ENCODE measurements at places on chromosomes 5 and 9.

- DNase-seq: peak; percentile 28
These were observed 39.0 kb downstream of the SMARCA2 start for GRCh38 chr9:2053883-2054845.

GRCh38 chr5:83015676-83016075 is 61.5 kb downstream of the TMEM167A start:
- no peak for DNase-seq

- no peak for DNase-seq
These were observed 131.8 kb upstream of the RGMB start for GRCh38 chr5:98641671-98642070.

GRCh38 chr9:35538361-35539234 is 48.7 kb downstream of the RUSC2 start:
- DNase-seq: no peak

DNA sequence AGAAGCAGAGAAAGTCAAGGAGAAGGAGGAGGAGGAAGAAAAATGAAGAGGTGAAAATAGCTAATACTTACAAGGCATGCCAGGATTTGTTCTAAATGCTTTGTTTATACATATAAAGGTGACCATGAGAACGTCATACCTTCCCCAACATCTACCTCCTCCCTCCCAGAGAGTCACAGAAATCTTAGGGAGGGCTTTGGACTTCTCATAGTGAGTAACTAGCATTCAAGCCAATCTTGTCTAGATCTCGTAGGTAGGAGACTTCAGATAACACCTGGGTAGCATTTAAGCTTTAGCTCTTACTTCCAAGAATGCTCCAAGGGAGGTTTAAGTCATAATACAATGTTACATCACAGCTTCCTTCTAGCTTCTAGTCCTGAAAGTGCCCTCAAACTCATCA is 36.5 kb upstream of the GPBP1 start:
- no peak for DNase-seq

GRCh38 chr5:114358329-114358728 is 3.5 kb upstream of the KCNN2 start:
- DNase-seq: no peak

GRCh38 chr9:115073456-115073855 is 44.5 kb downstream of the TNC start:
- no peak for DNase-seq

DNA sequence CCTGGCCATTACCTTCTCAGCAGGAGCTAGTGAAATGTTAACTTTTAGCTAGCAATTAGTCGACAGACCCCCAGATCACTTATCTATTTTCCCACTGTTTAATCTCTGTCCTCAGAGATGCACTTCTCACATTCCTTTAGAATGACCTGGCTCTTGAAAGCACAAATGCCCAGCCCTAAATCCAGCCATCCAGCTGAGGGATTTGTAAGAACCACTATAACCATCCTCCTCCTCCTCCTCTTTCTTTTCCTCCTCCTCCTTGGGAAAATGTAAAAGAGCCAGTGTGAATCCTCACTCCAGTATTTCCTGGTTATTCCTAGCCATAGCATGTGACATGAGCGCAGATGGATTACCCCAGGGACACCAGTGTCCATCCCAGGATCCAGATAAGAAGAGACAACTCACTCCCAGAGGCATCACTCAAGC is 124.3 kb downstream of the ENC1 start:
- no peak for DNase-seq

DNA sequence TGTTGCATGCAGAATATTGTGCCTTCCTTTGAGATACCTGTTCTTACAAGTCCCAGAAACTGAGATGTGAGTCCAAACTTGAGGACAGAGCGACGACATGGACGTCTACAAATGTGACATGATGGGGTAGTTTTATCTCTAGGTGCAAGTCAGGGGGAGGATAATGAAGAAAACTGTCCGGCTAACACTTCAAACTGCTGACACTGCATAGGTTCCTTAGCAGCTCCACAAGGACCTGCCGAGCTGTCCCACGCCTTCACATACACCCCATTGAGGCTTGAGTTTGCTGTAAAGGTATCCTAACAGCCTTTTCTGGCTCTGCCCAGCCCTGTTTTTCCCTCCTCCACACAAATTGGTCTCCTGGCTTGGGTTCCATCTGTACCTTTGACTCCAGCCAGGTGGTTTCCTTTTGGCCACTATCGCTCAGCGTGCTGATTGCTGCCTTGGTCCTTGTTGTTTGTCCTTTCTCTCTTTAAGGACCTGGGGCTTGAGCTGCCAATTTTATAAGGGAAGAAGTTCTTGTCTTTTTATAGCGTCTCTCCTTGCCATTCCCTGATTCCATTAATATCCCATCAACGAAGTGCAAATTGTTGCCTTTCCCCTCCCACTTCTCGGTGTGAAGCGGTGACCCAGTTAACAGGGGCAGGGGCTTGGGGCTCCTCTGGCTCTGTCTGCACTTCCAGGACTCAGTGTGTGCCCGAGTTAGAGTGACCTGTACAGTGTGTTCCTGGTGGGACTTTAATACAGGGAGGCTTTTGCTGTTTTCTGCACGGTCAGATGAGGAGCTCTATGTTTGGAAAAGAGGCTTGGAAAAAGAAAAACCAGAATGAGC is 100.3 kb downstream of the PCSK1 start:
- DNase-seq: no peak

- DNase-seq: no peak
These were observed 69.3 kb downstream of the PAX5 start for GRCh38 chr9:36964791-36965190.

DNA sequence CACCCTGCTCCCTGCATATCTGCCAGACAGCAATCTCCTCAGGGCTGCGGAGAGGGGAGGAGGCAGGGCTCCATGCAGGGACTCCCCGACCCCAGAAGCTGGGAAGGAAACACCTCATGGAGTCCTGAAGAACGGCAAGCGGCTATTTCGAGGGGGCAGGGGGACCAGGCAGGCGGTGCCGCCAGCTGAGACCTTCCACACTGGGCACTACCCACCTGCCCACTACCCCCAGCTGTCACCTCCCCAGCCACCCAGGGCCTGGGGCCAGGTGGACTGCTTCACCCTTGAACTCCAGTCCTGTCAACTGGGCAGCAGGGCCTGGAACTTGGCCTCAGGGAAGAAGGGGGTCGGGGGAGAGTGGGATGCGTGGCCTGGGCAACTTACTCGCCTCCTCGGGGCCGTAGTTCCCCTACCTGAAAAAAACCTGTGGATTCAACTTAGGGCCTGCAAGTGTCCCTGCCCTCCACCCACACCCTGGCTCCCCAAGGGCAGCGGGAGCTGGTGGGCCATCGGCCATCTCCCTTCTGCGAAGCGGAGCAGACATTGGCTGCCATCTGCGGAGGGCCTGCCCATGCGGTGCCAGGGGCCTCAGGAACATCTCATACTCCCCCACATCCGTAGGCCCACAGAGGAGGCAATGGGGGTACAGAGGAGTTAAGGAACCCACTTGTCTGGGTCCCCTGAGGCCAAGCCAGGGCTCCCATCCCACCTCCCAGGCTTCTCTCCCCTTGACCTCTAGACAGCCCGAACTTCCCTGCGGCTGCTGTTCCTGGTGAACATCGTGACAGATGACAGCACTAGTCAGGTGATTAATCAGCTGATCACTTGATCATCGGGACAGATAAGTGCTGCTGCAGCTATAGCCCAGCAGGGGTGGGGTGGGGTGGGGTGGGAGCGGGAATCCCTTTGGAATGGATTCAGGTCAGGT is 18.5 kb upstream of the RALGDS start:
- DNase-seq: no peak

DNA sequence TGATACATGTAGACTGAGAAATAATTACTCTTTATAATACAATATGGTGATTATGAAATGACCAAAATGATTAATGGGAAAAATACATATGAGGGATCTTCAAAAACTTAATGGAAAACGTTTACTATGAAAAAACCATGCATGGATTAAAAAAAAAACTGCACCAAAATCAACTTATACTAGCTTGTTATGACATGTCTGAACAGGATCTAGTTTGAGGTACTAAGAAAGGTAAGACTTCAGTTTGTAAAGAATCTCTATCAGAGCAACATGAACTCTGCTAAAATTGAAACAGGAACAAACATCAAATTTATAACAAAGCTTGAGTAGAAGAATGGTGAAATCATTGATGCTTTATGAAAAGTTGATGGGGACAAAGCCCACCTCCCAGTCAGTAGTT is 178.0 kb downstream of the SLIT3 start:
- no peak for DNase-seq

DNA sequence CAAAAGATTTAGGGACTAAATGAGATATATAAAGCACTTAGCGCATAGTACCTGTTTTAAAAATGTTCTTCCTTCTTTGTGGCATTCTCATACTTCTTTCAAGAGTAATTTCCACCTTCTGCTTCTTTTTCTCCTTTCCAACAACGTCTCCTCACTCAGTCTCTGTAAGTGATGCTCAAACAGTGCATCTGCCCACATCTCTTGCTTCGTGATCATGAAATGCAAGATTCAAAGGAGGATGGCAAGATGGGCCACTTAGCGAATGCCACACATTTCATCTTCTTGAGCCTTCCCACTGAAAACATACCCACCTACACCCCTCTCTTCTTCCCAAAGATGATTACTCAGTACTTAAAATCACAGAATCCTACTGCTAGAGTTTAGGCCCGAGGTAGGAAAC is 36.9 kb downstream of the MACIR start:
- DNase-seq: no peak

- no peak for DNase-seq
These were observed 123.8 kb upstream of the PTGER4 start for GRCh38 chr5:40555886-40556285.

GRCh38 chr5:11234501-11234911 is 473.5 kb upstream of the DAP start:
- DNase-seq: no peak

- DNase-seq: no peak
These were observed 207.2 kb downstream of the NFIB start for GRCh38 chr9:14106699-14107098.

- no peak for DNase-seq
These were observed 18.0 kb downstream of the MTRR start for GRCh38 chr5:7886849-7887475.

GRCh38 chr9:78215706-78216105 is 20.2 kb upstream of the CEP78 start:
- DNase-seq: no peak

DNA sequence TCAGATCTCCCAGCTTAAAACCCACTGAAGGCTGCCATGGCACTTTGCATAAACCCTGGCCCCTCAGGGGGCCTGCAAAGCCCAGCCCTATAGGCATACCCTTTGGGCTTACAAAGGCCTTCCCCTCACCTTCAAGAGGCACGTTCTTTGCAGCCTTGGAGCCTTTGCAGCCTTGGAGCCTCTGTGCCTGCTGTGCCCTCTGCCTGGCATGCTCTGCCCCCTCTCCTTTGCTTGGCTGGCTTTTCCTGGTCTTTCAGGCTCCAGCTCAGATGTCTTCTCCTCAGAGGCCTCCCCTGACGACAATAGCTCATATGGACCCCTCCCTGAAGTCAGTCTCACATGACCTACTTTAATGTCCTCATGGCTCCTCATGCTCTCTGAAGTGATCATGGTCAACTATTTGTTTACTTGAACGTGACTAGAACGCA is 60.3 kb downstream of the CXXC5 start:
- no peak for DNase-seq

DNA sequence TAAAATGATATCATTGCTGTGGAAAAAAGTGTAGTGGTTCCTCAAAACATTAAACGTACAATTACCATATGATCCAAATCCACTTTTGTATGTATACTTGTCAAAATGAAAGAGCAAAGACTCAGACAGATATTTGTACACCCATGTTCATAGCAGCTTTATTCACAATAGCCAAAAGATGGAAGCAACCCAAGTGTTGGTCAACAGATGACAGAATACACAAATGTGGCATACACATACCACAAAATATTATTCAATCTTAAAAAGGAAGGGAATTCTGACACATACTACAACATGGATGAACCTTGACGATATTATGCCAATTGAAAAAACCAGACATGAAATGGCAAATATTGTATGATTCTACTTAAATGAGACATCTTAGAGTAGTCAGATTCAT is 524.5 kb upstream of the WWC1 start:
- no peak for DNase-seq

GRCh38 chr5:124193371-124193789 is 553.1 kb downstream of the ZNF608 start:
- no peak for DNase-seq

- DNase-seq: no peak
These were observed 349.9 kb downstream of the EFNA5 start for GRCh38 chr5:107320846-107321245.

DNA sequence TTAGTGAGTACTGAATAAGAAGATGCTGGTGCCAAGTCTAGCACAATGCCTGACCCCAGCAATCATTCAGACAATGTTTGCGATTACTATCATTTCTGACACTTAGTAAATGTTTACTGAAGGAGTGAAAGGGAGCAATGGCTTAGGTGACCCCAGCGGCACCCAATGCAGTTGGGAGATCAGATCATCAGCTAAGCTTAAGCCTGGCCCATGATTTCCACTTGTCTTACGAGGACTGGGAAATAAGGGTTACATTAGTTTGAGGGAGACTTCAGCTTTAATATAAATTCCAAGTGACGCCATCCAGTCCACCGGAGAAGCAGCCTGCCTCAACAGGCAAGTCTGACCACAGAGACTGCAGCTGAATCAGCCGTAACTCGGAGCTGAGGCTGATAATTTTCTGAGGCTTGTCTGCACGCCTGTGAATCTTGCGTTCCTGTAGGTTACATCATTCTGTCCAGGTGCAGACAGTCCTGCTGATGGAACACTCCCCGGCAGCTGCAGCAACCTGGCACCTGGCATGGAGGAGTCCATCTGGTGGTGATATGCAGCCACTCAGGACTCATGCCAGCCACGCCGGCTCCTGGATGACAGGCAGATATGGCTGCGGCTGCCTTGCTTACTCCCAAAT is 34.9 kb upstream of the FGF1 start:
- no peak for DNase-seq

DNA sequence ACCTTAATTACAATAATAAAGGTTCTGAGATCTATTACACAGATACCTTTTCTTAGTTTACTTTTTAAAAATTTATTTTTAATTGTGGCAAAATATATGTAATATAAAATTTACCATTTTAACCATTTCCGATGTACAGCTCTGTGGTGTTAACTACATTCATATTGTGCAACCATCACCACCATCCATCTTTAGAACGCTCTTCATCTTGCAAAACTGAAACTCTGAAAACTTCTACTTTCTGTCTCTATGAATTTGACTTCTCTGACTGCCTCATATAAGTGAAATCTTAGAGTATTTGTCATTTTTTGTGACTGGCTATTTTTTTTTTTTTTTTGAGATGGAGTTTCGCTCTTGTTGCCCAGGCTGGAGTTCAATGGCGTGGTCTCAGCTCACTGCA is 26.8 kb downstream of the WWC1 start:
- no peak for DNase-seq

- DNase-seq: no peak
These were observed 28.7 kb downstream of the DMRT3 start for GRCh38 chr9:1005043-1005667.

DNA sequence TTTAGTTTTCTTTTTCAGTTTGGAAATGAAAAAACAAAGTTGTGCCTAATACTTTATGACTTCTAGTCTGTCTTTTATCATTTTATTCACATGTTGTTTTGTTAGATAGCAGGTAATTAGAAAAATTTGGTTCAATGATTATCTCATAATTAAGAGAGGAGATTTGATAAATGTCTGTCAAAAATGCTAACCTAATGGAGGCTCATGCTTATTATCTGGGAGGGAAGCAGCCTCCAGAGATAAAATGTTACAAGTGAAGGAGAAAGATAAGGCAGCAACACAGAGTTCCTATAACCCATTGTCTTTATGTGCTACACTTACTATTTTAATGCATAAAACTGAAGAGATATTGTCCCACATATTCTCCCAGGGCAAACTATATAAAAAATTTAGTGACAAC is 53.5 kb downstream of the SLC27A6 start:
- DNase-seq: no peak

Measured in stimulated activated CD4-positive, alpha-beta T cell treated with anti-CD3 and anti-CD28 coated beads, Interleukin-12 subunit alpha, Interleukin-12 subunit beta, amount 100 ng/mL, for 4 hours (primary cell).